ENCODE measurements at places on chromosomes 13 and 19. TPM values are rescaled to one million over a fixed set of nuclear protein-coding genes. Genes with fewer than 3 reads are reported as not detected.
A peak's percentile ranks its signal among the peaks of the same experiment; 100 is the strongest.

DNA sequence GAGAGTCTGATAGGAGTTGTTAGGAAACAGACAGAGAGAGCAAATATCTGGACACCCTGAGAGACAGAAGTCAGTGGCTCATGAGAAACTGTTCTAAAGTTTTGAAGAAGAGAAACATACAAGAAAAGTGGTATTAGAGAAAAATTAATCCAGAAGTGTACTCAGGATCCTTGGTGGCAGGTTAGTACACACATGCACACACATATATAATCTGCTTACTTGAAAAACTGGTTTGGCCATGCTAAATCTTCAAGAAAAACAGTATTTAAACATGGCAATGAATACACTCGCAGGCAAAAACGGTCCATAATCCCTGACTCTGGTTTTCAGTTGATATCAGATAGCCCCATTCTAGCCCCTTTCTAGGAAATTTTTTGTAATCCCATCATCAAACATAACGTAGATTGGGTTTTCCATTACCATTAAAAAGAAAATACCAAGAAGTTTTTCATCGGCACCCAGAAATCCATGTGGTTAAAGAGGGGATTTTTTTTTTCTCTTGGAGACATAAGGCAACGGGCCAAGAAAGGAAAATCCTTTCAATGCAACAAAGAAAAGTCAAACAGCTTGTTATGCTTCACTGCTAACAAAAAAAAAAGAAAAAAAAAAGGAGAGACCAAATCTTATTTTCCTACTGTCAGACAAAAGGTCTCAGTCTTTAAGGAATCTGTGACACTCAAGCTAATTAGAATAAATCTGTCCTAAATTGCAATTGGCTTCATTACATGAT is 178.0 kb upstream of the MIR17HG start:
- no peaks in the 10 kb centered on the region for H3K4me1 ChIP-seq
- no peaks in the 10 kb centered on the region for H3K36me3 ChIP-seq
- no peak overlapping the region for H3K27ac ChIP-seq
- H3K4me3 ChIP-seq = no peak overlapping the region
- no peaks in the 10 kb centered on the region for H3K27me3 ChIP-seq

GRCh38 chr13:61833228-61833627 is 417.6 kb upstream of the PCDH20 start:
- no peak overlapping the region for H3K27ac ChIP-seq
- no peaks in the 10 kb centered on the region for H3K36me3 ChIP-seq
- H3K4me1 ChIP-seq = no peaks in the 10 kb centered on the region
- H3K4me3 ChIP-seq = no peak overlapping the region
- H3K27me3 ChIP-seq = no peaks in the 10 kb centered on the region

DNA sequence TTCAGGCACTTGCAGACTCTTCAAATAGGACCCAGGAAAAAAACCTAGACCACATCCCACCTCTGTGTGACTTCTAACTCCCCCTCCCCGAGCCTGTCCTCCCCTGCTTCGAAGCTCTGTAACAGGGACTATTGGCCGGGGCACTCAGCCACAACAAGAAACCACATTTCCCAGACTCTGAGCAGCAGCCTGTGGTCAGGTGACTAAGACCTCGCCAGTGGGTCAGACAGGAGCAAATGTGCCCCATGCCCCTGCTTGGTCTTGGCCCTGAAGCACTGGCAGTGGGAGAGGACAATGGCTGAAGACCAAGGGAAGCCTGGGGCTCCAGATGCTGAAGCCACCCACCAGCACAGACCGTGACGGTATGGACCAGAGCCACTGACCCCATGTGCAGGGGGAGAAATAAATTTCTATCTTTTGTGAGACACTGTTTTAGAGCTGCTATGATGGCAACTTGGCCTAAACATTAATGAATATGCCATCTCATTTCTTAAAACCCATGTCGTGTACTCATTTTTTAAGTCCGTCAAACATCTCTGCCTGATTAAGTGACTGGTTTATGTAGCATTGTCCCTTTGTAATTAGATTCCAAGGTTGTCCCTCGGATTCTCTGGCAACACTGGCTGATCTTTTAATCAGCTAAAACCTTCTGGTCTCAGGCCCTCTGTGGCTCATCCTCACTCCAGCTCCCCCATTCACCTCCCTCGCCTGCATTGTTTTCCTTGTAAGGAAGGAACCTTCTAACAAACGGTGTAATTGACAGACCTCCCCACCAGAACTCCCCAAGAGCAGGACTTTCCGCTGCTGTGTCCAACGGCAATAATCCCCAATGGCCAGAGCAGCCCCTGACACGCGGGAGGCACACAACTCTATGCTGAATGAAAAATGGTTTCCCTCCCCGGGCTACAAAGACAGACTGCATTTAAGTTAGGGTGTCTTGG is 98.4 kb downstream of the STK24 start:
- H3K27ac ChIP-seq = no peak overlapping the region
- peaks cover 12% of the 10 kb centered on the region for H3K36me3 ChIP-seq
- DNase-seq = no peak
- H3K27me3 ChIP-seq = no peaks in the 10 kb centered on the region
- H3K4me1 ChIP-seq = peaks cover 47% of the 10 kb centered on the region
- no peak overlapping the region for H3K4me3 ChIP-seq

DNA sequence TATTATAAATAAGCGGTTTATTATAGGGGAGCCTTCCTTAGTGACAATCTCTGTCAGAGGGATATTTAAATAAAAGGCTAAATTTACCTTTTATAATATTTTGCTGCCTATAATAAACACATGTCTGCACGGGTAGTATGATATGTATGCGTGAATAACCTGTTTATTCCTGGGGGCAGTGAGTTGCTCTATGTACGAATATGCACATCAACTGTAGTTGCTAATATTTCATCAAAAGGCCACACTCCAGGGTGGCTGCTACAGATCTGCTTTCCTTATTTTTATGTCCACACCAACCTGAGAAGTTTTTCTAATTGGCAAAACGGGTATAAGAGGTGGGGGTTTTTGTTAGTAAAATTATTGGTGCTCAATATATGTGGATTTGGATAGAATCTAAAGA is 192.0 kb downstream of the LHFPL6 start:
- peaks cover 5% of the 10 kb centered on the region for H3K4me1 ChIP-seq
- H3K36me3 ChIP-seq = no peaks in the 10 kb centered on the region
- no peak overlapping the region for H3K27ac ChIP-seq
- no peak overlapping the region for H3K4me3 ChIP-seq
- no peak for DNase-seq

DNA sequence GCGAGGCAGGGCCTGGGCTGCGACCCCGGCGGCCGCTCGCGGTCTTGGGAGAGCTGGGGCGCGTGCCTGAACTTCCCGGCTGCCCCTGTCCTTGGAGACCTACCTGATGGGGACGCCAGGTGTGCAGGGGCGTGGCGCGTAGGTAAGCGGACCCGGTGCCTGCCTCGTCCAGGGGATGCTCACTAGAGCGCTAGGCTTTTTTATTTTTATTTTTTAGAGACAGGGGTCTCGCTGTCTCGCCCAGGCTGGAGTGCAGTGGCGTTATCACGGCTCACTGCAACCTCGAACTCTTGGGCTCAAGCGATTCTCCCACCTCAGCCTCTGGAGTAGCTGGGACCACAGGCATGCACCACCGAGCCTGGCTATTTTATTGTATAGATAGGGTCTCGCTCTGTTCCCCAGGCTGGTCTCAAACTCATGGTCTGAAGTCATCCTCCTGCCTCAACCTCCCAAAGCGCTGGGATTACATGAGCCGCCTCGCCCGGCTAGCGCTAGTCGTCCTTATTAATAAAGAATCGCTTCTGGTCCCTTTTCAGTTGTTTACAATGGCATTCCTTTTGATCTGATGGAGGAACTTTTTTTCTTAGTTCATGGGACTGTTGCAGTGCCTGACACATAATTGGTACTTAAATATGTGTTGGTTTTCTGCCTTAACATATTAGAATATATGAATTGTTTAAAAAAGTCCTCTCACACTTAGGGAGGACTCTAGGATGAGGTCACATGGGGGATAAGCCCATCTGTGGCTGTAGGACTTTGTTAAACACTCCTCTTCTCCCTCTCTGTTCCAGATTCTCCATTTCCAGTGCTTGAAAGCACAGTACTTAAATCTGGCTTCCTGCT is 812 bp downstream of the DPY19L3 start:
- H3K4me1 ChIP-seq = peaks cover 13% of the 10 kb centered on the region
- H3K36me3 ChIP-seq = peaks cover 5% of the 10 kb centered on the region
- no peak for DNase-seq
- H3K4me3 ChIP-seq = peak overlapping the region; percentile 85

- H3K4me1 ChIP-seq = peaks cover 8% of the 10 kb centered on the region
- DNase-seq = no peak
- no peak overlapping the region for H3K4me3 ChIP-seq
- no peaks in the 10 kb centered on the region for H3K36me3 ChIP-seq
- H3K27ac ChIP-seq = no peak overlapping the region
- H3K27me3 ChIP-seq = peaks cover 35% of the 10 kb centered on the region
Observed at GRCh38 chr19:4581666-4582553, 22.4 kb upstream of the SEMA6B start.

GRCh38 chr13:52929846-52930245 is 81.4 kb upstream of the PCDH8 start:
- no peak for DNase-seq
- no peaks in the 10 kb centered on the region for H3K4me1 ChIP-seq
- H3K27me3 ChIP-seq = no peaks in the 10 kb centered on the region

PLPP2 gene
- total RNA-seq = 31.7 TPM

LILRB3 gene
- total RNA-seq = 16.1 TPM

EDDM13 gene
- total RNA-seq = not detected

All from thyroid gland (tissue), 4 donors.